ENCODE measurements at places on chromosomes 16 and 17. TPM values are rescaled to one million over a fixed set of nuclear protein-coding genes. Genes with fewer than 3 reads are reported as not detected.

Gene SMPD3
- 0.14 TPM for total RNA-seq

Gene PRKCA
- 13.6 TPM for total RNA-seq

Gene NAGS
- total RNA-seq, result 0.25 TPM

Gene VASN
- total RNA-seq, result 5.1 TPM

Gene BANP
- total RNA-seq, result 18.9 TPM

Gene ACSM2A
- not detected for total RNA-seq

Gene TPPP3
- 0.84 TPM for total RNA-seq

Measured in NCI-H460 (cell line).